HFFc6 (cell line): ENCODE measurements at places on chromosomes 13 and 19. TPM values are rescaled to one million over a fixed set of nuclear protein-coding genes. Genes with fewer than 3 reads are reported as not detected.

The TBC1D4 gene
- 15.2 to 20.3 TPM (median 18.5 TPM) in 3 replicates for total RNA-seq

The DCT gene
- not detected in 3 replicates for total RNA-seq

- no peak for DNase-seq
Observed at GRCh38 chr19:43624933-43625332, 5.5 kb upstream of the ZNF428 start.

- no peak for DNase-seq
Observed at GRCh38 chr13:84191139-84191538, 308.9 kb upstream of the SLITRK1 start.

DNA sequence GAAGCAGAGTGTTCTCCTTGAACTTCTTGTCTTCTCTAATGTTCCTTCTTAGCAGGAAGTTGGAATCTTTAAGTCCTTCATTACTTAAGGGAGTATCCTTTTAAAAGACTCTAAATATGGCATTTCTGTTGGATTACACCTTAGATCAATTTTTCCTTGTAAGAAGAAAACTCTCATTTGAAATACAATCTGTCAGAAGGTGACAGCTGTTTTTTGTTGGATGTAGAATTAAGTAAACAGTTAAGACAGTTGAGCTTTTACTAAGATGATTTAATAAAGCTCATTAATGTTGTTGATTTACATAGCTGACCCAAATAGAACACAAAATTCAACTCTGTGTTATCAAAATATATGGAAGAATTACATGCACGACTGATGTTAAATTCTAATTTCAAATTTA, 16.7 kb upstream of the MBNL2 start:
- no peak for DNase-seq

GRCh38 chr19:49098795-49099194, 13.5 kb downstream of the SNRNP70 start:
- no peak for DNase-seq

The BEST2 gene
- total RNA-seq: not detected in 2 replicates

DNA sequence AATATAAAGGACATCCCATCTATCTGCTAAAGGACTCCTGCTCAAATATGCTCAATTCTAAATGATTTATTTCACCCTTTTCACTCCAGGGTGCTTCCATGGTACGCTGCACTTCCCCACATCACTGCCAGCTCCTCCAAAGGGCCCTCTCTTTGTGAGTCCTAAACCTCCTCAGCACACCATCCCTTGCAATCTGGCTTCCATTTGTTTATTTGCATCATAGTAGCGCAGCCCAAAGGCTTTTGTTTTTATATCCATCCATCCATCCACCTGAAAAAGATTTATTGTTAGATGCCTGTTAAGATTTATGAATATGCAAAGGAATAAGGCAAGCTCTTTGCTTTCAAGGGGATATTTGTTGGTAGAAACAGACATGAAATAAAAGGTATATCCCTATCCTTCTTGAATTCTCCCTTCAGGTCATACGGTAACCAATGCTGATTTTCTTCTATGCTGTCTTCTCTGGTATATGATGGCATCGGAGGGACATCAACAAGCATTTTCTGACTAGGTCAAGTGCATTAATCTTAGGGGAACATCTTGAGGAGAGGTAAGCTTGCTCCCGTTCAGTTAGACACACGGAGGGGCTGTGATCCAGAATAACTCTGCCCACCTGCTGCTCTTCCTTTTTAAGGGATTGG, 397.6 kb downstream of the LIG4 start:
- no peak for DNase-seq

GRCh38 chr13:100490692-100491091, 97.9 kb downstream of the GGACT start:
- DNase-seq: no peak

DNA sequence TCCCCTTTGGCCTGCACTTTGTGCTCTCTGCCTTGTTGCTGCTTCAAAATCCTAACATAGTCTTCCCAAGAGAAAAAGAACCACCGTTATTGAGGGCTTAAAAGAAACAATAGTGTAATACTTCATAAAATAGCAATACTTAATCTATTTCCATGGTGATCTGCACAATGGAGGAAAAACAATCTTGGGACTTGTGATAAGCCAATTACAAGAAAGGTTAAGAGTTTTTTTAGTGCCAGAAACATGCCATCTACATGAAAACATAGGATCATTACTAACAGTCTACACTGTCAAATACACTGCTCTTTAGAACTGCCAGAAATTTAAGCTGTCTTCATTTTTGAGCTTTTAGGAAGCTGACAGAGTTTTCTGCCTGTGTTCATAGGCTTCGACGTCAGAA, 54.1 kb upstream of the MAB21L1 start:
- DNase-seq: no peak
